Vagina (tissue), 2 donors: ENCODE measurements at places on chromosomes 13 and 19.

GRCh38 chr13:112814905-112815585, 125.2 kb downstream of the ATP11A start:
- no peaks in the 10 kb centered on the region for H3K27me3 ChIP-seq
- DNase-seq: no peak
- no peak overlapping the region for H3K4me3 ChIP-seq
- H3K4me1 ChIP-seq: no peaks in the 10 kb centered on the region

GRCh38 chr13:23899555-23899954, 2.3 kb upstream of the C1QTNF9B start:
- H3K27ac ChIP-seq: no peak overlapping the region
- no peaks in the 10 kb centered on the region for H3K36me3 ChIP-seq
- DNase-seq: no peak

- H3K27ac ChIP-seq: peak overlapping the region; percentile 98
- DNase-seq: no peak
- H3K4me3 ChIP-seq: peak overlapping the region; percentile 56
- peaks cover 67% of the 10 kb centered on the region for H3K4me1 ChIP-seq
- H3K36me3 ChIP-seq: no peaks in the 10 kb centered on the region
- no peaks in the 10 kb centered on the region for H3K27me3 ChIP-seq
Observed at GRCh38 chr19:14530506-14530905, 1.1 kb downstream of the TECR start.

- no peaks in the 10 kb centered on the region for H3K27me3 ChIP-seq
- H3K27ac ChIP-seq: no peak overlapping the region
- no peaks in the 10 kb centered on the region for H3K4me1 ChIP-seq
- DNase-seq: no peak
Observed at GRCh38 chr13:83298617-83299016, 583.7 kb downstream of the SLITRK1 start.

DNA sequence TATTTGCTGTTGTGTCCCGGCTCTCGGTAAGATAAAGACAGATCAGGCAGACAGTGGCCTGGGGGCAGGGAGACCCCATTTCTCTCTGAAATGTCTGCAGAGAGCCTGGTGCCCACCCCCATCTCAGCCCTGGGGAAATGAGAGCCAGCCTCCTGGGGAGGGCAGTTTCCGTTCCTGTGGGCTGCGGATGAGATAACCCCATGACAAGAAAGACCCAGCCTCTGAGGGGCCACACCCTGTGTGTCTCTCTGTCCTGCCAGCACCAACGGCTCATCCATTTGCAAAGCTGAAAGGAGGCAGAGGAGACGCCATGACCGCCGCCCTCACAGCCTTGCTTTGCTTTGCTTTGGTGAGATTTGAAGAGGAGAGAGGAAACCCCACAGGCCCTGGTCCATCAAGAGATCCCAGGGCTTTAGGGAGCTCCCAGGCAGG, 28.1 kb upstream of the KIR3DL3 start:
- no peaks in the 10 kb centered on the region for H3K27me3 ChIP-seq
- DNase-seq: no peak
- no peak overlapping the region for H3K27ac ChIP-seq

DNA sequence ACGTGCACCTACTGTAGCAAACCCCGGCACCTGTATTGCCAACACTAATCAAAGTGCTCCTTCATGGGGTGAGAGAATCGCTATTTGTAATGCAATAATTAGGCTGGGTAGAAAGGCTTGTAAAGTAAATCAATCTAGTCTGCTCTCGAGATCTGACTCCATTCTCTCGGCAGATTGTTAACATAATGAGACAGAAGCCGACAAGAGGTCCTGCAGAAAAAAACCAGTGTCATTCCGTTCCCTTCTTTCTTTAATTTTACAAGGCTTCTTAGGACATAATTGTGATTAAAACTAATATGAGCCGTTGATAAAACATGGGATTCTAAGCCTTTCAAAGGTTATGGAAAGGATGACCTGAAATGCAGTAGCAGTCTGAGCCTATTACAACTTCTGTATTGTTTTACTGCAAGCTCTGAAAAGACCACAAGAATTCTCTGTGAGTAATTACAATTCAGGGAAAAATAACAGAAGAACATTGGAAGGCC, 530.0 kb downstream of the PCDH9 start:
- no peak overlapping the region for H3K27ac ChIP-seq
- no peak for DNase-seq
- H3K27me3 ChIP-seq: no peaks in the 10 kb centered on the region
- no peaks in the 10 kb centered on the region for H3K4me1 ChIP-seq
- no peaks in the 10 kb centered on the region for H3K36me3 ChIP-seq
- H3K4me3 ChIP-seq: no peak overlapping the region

- no peak overlapping the region for H3K4me3 ChIP-seq
- H3K27ac ChIP-seq: no peak overlapping the region
- no peaks in the 10 kb centered on the region for H3K4me1 ChIP-seq
- no peaks in the 10 kb centered on the region for H3K27me3 ChIP-seq
Observed at GRCh38 chr13:99366075-99366987, 59.1 kb upstream of the GPR183 start.

- H3K27me3 ChIP-seq: no peaks in the 10 kb centered on the region
- H3K27ac ChIP-seq: no peak overlapping the region
- DNase-seq: no peak
- H3K4me1 ChIP-seq: no peaks in the 10 kb centered on the region
- no peaks in the 10 kb centered on the region for H3K36me3 ChIP-seq
- H3K4me3 ChIP-seq: no peak overlapping the region
Observed at GRCh38 chr13:89968470-89968869, 1379.0 kb upstream of the MIR17HG start.

DNA sequence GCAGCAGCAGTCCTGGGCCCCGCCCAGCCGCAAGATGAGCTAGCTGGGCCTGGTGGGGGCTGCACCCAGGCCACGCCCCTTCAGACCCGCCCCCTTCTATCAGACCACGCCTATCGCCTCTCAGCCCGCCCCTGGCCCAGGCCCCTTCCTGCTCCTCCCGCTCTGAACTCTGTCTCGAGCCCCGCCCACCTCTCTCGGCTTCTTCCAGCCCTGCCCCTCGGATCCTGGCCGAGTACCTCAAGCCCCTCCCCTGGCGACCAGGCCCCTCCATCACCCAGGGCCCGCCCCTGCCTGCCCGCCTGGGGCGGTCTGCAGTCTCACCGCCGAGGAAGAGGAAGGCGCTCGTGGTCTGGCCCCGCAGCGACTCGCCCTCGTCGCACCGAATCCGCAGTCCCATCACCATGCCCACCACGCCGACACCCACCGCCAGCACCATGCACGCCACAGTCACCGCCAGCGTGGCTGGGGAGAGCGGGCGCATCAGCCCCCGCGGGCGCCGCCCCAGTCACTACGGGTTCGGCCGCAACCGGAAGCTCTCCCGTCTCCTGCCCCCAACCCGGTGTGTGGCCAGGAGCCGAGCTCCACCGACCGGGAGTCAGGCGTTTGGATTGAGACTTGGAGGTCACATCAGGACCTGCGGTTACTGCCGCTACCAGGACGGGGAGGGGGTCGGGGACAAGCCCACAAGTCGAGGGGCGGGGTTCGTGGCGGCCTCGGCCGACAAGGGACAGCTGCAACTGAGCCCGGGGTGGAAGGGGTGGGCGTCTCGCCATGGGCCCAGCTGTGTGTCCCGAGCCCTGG, 1.0 kb downstream of the CLDND2 start:
- no peaks in the 10 kb centered on the region for H3K27me3 ChIP-seq
- H3K36me3 ChIP-seq: no peaks in the 10 kb centered on the region
- peak overlapping the region; percentile 81 for H3K4me3 ChIP-seq
- H3K4me1 ChIP-seq: peaks cover 36% of the 10 kb centered on the region
- H3K27ac ChIP-seq: peak overlapping the region; percentile 93

DNA sequence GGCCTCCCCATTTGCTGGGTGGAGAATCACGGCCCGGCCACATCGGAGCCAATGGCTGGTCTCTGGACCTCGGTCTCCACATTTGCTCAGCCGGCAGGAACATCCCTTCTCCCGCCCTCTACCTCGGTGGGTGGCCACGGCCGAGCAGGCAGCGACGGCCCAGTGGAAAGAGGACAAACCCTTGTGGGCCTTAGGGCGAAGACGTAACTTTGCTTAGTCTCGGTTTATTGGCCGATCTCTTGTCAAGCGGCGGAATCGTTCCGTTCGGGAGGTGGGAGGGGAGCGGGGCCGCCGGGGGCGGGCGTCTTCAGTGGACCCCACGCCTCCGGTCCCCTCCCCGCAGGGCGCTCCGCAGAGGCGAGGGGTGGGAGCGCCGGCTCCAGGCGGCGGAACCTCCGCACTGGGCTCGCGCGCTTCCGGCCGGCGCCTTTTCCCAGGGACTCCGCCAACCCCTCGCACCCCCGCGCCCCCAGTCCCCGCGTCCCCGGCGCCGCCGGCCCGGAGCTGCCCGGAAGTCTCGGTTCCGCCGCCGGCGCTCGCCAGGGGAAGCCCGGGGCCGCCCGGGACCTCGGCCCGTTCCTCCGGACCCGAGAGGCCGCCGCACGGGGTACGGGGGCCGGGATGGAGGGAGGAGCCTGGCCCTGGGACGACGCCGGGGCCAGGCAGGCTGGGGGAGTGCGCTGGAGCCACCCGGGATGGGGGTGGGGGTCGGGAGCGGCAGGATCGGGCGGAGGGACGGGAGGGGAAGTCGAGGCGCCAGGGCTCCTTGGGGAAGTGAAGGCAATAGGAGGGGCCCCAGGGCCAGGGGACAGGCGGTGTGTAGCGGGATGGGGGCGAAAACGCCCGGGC, at the start of gene ZNF580:
Gene ZNF580, plus strand, starts transcription at position 426 of the 849 bp plus-strand sequence. CDS start 1,507 bp downstream, outside the sequence.
- H3K36me3 ChIP-seq: no peaks in the 10 kb centered on the region
- peak within 1 kb of the TSS; percentile 83 for H3K4me3 ChIP-seq
- H3K27ac ChIP-seq: peak within 1 kb of the TSS; percentile 97
- H3K4me1 ChIP-seq: peaks cover 74% of the 10 kb centered on the region
- no peak for DNase-seq

DNA sequence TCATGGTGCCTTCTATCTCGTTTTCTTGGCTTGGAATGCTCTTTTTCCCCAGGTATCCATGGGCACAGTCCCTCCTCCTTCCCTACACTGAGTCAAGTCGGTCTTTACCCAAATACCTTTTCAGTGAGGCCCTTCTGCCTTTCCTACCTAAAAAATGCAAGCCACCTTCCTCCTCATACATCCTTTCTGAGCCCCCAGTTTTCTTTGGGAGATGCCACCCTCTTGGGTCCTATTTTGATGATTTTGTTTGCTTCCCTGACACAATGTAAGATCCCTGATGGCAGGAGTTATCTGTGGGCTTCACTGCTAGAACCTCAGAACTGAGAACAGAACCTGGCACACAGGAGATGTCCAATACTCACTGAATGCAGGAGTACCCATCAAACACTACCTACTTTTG, 22.3 kb downstream of the NLRP13 start:
- no peaks in the 10 kb centered on the region for H3K36me3 ChIP-seq
- no peaks in the 10 kb centered on the region for H3K4me1 ChIP-seq
- H3K27me3 ChIP-seq: no peaks in the 10 kb centered on the region
- no peak overlapping the region for H3K4me3 ChIP-seq

GRCh38 chr19:29376855-29377354, 148.9 kb upstream of the VSTM2B start:
- no peak overlapping the region for H3K27ac ChIP-seq
- no peaks in the 10 kb centered on the region for H3K27me3 ChIP-seq
- DNase-seq: peak; percentile 54
- H3K4me1 ChIP-seq: no peaks in the 10 kb centered on the region
- no peaks in the 10 kb centered on the region for H3K36me3 ChIP-seq

GRCh38 chr13:46686171-46686570, 110.8 kb downstream of the ESD start:
- peaks cover 5% of the 10 kb centered on the region for H3K36me3 ChIP-seq
- no peaks in the 10 kb centered on the region for H3K4me1 ChIP-seq
- H3K27me3 ChIP-seq: no peaks in the 10 kb centered on the region
- no peak for DNase-seq
- no peak overlapping the region for H3K4me3 ChIP-seq
- H3K27ac ChIP-seq: no peak overlapping the region

- H3K27ac ChIP-seq: no peak overlapping the region
- no peaks in the 10 kb centered on the region for H3K27me3 ChIP-seq
- no peak overlapping the region for H3K4me3 ChIP-seq
Observed at GRCh38 chr19:33465371-33465770, 56.2 kb downstream of the PEPD start.

- DNase-seq: no peak
- H3K27me3 ChIP-seq: no peaks in the 10 kb centered on the region
- H3K36me3 ChIP-seq: no peaks in the 10 kb centered on the region
- no peaks in the 10 kb centered on the region for H3K4me1 ChIP-seq
Observed at GRCh38 chr19:48123907-48124651, 13.5 kb upstream of the PLA2G4C start.

DNA sequence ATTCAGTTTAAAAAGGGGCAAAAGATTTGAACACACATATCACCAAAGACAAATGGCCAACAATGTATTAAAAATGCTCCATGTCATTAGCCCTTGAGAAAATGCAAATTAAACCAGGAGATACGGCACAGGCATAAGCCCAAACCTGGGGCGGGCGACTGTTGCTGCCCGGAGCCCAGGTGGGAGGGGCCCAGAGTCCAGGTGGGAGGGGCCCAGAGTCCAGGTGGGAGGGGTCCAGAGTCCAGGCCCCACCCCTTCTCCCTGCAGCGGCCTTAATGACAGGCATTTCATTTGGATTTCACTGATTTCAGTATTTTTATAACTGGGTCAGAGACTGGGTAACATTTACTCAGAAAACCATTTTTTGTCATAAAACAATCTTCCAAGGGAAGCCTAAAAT, 78.2 kb downstream of the RASA3 start:
- no peak overlapping the region for H3K4me3 ChIP-seq
- H3K27me3 ChIP-seq: no peaks in the 10 kb centered on the region
- DNase-seq: no peak
- H3K36me3 ChIP-seq: no peaks in the 10 kb centered on the region
- no peak overlapping the region for H3K27ac ChIP-seq

GRCh38 chr13:36251526-36251925, 37.2 kb upstream of the SOHLH2 start:
- no peak overlapping the region for H3K27ac ChIP-seq
- no peaks in the 10 kb centered on the region for H3K4me1 ChIP-seq
- DNase-seq: no peak
- no peak overlapping the region for H3K4me3 ChIP-seq

DNA sequence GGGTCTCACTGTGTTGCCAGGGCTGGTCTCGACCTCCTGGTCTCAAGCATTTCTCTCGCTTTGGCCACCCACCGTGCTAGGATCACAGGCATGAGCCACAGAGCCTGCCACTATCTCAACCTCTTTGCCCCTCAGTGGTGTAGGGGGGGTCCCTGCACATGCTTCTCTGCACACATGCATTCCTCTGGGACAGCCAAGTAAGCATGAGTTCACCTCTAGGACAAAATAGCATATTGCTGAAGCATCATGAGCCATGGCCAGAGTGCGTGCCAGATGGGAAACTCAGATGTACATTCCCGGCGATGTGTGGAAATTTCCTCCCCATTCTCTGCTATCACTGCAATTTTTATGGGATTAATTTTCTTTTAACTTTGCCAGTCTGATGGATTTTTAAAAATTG, 23.1 kb downstream of the CHAF1A start:
- no peaks in the 10 kb centered on the region for H3K27me3 ChIP-seq
- no peak overlapping the region for H3K4me3 ChIP-seq
- no peak for DNase-seq
- H3K4me1 ChIP-seq: peaks cover 4% of the 10 kb centered on the region
- no peak overlapping the region for H3K27ac ChIP-seq
- H3K36me3 ChIP-seq: peaks cover 10% of the 10 kb centered on the region
